CD8-positive, alpha-beta memory T cell (primary cell): ENCODE measurements at places on chromosomes 12 and 14. TPM values are rescaled to one million over a fixed set of nuclear protein-coding genes. Genes with fewer than 3 reads are reported as not detected.
A peak's percentile ranks its signal among the peaks of the same experiment; 100 is the strongest.

Gene STYK1
- total RNA-seq = 2.0 TPM

Gene WIF1
- total RNA-seq = not detected

Gene IRF9
- total RNA-seq = 68.6 TPM

Gene DLGAP5
- 38.8 TPM for total RNA-seq

Gene BDKRB2
- total RNA-seq = not detected

Gene CDH24
- total RNA-seq = 0.88 TPM

Gene STON2
- total RNA-seq = 0.22 TPM

Gene DACT1
- total RNA-seq = 0.42 TPM

Gene KDM2B
- 63.2 TPM for total RNA-seq

Gene NGB
- total RNA-seq = not detected

Gene SPRYD4
- total RNA-seq = 3.9 TPM

Gene NRDE2
- total RNA-seq = 25.8 TPM

Gene RHNO1
- 41.9 TPM for total RNA-seq

Gene FZD10
- not detected for total RNA-seq

Gene GALNT9
- total RNA-seq = not detected

Gene REM2
- total RNA-seq = 0.33 TPM

Gene LRRC43
- 0.18 TPM for total RNA-seq

- peak overlapping the region; percentile 79 for H3K27ac ChIP-seq
- DNase-seq = peak; percentile 26
- no peaks in the 10 kb centered on the region for H3K36me3 ChIP-seq
Observed at GRCh38 chr12:89350630-89351488, 1.4 kb downstream of the DUSP6 start.

DNA sequence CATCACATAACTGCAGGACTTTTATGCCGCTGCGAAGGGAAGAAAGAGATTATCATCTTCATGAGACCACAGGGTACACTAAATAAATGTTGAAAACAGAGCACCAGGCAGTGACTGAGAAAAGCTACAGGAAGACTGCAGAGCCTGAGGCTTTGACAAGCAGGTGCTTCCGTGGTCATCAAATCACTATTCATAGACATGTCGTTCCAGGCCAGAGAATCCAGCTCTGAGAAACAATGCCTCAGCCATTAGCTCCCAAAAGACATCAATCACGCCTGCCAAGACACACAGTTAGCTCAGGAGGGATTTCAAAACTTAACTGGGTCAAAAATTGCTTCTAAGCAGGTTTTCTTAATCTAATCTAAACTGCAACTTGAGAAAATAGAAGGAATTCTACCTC is 47.2 kb upstream of the GARIN6 start:
- no peaks in the 10 kb centered on the region for H3K27me3 ChIP-seq
- H3K4me3 ChIP-seq = no peak overlapping the region
- H3K36me3 ChIP-seq = no peaks in the 10 kb centered on the region
- no peaks in the 10 kb centered on the region for H3K4me1 ChIP-seq

DNA sequence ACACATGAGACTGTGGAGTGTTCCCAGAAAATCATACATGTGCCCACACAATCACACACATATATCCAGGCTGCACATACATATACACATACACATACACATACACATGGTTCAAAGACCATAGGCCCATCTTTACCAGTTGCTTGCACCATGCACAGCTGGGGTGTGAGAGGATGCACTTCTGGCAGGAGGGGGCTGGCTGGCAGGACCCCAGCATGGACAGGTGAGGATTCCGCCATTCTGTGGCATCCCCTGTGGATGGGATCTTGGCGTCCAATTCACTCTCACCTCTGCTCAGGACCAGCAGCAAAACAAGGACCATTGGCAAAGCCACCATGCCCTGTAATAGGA is 7.0 kb downstream of the ITGB7 start:
- H3K4me1 ChIP-seq = peaks cover 84% of the 10 kb centered on the region
- peak overlapping the region; percentile 13 for H3K27ac ChIP-seq
- peaks cover 32% of the 10 kb centered on the region for H3K36me3 ChIP-seq

DNA sequence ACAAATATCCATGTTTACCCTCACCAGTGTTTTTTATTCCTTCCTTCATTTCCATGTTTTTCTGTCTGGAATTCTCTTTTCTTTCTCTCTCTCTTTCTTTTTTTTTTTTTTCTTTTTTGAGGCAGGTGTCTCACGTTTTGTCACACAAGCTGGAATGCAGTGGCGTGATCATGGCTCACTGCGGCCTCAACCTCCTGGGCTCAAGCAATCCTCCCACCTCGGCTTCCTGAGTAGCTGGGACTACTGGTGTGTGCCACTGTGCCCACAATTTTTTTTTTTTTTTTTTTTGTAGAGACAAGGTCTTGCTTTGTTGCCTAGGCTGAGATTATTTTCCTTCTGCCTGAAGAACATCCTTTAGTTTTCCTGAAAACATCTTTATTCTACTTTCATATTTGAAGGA is 15.0 kb upstream of the AMIGO2 start:
- peaks cover 5% of the 10 kb centered on the region for H3K4me1 ChIP-seq
- no peaks in the 10 kb centered on the region for H3K27me3 ChIP-seq
- H3K4me3 ChIP-seq = no peak overlapping the region

DNA sequence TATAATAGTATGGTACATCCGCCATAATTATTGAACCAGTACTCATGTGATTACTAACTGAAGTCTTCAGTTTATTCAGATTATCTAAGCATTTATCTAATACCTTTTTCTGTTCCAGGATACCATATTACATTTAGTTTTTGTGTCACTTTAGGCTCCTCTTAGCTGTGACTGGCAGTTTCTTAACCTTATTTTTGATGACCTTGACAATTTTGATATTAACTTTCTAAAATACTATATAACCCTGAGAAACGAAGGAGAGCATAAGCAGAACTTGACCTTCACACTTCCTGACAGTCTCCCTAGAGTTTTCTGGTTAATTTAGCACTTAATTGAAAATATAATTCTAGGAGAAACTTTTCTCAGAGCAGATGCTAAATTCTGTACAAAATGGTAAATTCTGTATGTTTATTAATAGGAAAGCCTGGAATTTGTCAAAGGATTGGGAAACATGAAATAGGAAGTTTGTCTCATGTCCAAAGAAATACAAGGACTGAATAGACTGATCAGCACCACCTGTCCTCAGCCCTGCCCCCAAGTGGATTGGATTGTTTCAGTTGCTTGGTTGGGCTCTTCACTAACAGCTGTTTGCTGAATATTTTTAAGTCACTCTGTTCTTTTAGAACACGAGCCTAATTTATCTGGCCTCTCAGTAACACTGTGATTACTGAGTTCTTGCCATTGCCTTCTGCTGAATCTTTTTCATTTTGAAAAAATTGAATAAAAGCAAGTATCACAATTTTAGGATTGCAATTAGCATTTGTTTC is 6.0 kb downstream of the BICDL1 start:
- no peak for DNase-seq
- H3K4me1 ChIP-seq = peaks cover 16% of the 10 kb centered on the region
- H3K27ac ChIP-seq = no peak overlapping the region
- peaks cover 5% of the 10 kb centered on the region for H3K36me3 ChIP-seq
- H3K4me3 ChIP-seq = no peak overlapping the region
- H3K27me3 ChIP-seq = no peaks in the 10 kb centered on the region

DNA sequence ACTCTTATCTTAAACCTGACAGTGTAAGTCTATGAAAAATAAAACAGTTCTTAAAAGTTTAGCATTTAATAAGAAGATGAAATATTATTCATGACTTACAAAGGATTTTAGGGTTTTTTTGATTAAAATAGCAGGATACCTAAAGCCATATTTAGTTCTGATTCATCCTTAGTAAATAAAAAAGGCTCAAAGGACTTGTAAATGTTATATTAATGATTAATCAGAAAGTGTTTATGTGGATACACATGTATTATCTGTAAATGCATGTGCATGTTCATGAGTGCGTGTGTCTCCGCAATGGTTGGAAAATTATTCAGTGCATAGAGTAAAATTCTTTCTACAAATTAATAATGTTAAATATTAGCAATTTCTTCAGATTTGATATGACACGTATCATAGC is 4.4 kb downstream of the KLRF1 start:
- no peaks in the 10 kb centered on the region for H3K27me3 ChIP-seq
- no peaks in the 10 kb centered on the region for H3K4me1 ChIP-seq
- H3K36me3 ChIP-seq = no peaks in the 10 kb centered on the region
- no peak overlapping the region for H3K4me3 ChIP-seq

DNA sequence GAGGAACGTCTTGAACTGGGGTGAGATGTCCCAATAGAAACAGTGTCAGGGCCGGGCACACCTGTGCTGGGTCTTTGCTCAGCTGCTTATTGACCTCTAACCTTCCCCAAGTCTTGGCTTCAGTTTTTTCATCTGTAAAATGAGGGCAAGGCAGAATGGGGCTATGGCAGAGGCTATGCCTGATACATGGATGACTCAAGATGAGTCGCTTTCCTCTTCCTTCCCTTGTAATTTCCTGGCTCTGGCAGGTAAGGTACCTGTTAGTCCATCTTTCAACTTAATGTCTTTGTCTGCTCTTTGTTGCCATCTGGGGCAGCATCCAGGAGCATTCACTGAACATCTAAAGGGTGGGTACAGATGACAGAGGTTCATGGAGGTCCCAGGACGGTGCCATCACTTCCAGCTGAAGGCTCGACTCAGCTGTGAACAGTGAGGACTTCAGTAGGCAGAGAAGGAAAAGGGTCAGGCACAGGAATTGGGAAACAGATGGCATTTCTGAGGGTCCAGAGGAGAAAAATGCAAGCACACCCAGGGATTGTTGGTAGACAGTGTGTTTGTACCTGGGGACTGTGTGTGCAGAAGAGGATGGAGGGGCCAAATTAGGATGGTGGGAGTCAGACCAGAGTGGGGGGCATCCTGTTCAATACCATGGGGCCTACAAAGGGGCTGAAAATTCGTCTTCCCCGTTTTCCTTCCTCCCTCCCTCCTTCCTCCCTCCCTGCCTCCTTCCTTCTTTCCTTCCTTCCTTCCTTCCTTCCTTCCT is 268.3 kb downstream of the VRK1 start:
- no peak for DNase-seq
- no peak overlapping the region for H3K4me3 ChIP-seq
- H3K27ac ChIP-seq = no peak overlapping the region
- no peaks in the 10 kb centered on the region for H3K27me3 ChIP-seq
- no peaks in the 10 kb centered on the region for H3K36me3 ChIP-seq
- no peaks in the 10 kb centered on the region for H3K4me1 ChIP-seq

DNA sequence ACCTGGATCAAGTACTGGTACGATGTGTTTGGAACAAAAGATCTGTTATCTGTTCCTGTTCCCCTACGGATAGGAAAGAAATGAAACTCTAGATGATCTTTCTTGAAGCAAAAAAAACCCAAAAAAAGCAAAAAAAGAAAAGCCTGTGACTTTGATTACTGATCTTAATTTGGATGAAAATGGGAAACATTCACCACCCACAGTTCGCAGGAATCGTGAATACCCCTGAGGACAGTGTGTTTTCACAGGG is 138.7 kb upstream of the LMNTD1 start:
- H3K4me1 ChIP-seq = no peaks in the 10 kb centered on the region
- no peak for DNase-seq
- H3K36me3 ChIP-seq = no peaks in the 10 kb centered on the region
- H3K4me3 ChIP-seq = no peak overlapping the region

- no peak overlapping the region for H3K4me3 ChIP-seq
- no peak for DNase-seq
- no peak overlapping the region for H3K27ac ChIP-seq
- H3K27me3 ChIP-seq = no peaks in the 10 kb centered on the region
- H3K36me3 ChIP-seq = no peaks in the 10 kb centered on the region
Observed at GRCh38 chr14:61145903-61146481, 135.1 kb downstream of the TMEM30B start.

GRCh38 chr14:80223696-80224465 is 12.6 kb upstream of the DIO2 start:
- no peaks in the 10 kb centered on the region for H3K36me3 ChIP-seq
- H3K27me3 ChIP-seq = no peaks in the 10 kb centered on the region
- DNase-seq = no peak
- no peak overlapping the region for H3K27ac ChIP-seq
- H3K4me1 ChIP-seq = no peaks in the 10 kb centered on the region

DNA sequence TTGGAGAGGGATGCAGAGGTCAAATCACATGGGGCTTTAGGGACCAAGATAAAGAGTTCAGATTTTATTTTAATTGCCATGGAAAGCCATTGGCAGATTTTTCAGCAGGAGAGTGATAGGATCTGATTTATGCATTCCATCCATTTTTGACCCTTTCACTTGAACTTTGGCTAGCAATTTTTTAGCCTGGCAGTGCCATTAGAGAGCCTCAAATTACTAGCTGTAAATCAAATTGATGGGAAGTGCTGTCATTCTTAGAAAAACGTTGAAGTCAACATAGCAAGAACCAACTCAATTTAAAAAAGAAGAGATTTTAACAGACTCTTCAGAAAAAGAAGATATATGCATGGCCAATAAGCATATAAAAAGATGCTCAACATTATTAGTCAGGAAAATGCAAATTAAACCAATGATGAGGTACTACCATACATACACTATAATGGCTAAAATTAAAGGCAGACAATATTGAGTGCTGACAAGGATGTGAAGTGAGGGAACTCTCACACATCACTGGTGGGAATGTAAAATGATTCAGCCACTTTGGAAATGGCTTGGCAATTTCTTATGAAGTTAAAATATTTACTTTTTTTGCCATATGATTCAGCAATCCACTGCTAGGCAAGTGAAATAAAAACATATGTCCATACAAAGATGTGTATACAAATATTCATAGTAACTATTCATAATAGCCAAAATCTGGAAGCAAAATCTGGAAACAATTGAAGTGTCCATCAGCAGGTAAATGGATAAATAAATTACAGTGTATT is 89.7 kb downstream of the PTCSC3 start:
- no peaks in the 10 kb centered on the region for H3K27me3 ChIP-seq
- DNase-seq = no peak
- H3K27ac ChIP-seq = no peak overlapping the region

DNA sequence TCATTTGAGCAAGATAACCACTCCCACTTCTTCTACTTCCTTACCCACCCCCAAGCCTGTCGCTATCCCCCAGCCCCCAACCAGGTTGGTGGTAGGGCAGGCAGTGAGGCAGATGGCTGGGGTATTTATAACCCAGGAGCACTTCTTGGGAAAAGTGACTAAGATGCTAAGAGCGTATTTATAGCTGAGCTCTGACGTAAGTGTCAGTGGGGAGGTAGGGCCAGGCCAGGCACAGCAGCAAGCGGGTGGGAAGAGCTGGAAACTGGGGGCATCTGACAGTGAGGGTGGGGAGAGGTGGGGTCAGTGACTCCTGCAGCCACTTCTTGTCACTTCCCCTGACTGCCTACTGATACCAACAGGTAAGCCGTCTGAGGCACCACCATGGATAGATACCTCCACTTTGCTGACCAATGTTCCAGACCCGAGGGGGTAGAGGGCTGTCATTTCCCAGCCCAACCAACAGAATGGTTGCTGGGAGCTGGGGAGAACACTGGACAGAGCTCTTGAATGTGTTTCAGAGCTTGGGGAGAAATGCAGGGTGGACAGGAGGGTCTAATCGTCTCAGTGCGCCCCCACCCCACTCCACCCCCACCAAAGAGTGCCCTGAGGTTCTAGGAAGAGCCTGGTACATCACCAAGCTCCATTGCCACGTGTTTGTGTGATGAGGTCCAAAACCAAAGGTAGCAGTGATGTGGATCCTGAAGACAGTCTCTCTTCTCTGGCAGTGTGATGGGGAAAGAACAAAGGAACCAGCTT is 2.7 kb upstream of the INHBE start:
- H3K27ac ChIP-seq = no peak overlapping the region
- no peaks in the 10 kb centered on the region for H3K36me3 ChIP-seq
- H3K27me3 ChIP-seq = no peaks in the 10 kb centered on the region
- no peak for DNase-seq
- no peaks in the 10 kb centered on the region for H3K4me1 ChIP-seq

- no peak overlapping the region for H3K4me3 ChIP-seq
- H3K4me1 ChIP-seq = no peaks in the 10 kb centered on the region
- no peaks in the 10 kb centered on the region for H3K36me3 ChIP-seq
- no peaks in the 10 kb centered on the region for H3K27me3 ChIP-seq
- DNase-seq = no peak
Observed at GRCh38 chr14:59305231-59305630, 116.8 kb downstream of the DAAM1 start.
